ENCODE measurements at places on chromosomes 5 and 9.

DNA sequence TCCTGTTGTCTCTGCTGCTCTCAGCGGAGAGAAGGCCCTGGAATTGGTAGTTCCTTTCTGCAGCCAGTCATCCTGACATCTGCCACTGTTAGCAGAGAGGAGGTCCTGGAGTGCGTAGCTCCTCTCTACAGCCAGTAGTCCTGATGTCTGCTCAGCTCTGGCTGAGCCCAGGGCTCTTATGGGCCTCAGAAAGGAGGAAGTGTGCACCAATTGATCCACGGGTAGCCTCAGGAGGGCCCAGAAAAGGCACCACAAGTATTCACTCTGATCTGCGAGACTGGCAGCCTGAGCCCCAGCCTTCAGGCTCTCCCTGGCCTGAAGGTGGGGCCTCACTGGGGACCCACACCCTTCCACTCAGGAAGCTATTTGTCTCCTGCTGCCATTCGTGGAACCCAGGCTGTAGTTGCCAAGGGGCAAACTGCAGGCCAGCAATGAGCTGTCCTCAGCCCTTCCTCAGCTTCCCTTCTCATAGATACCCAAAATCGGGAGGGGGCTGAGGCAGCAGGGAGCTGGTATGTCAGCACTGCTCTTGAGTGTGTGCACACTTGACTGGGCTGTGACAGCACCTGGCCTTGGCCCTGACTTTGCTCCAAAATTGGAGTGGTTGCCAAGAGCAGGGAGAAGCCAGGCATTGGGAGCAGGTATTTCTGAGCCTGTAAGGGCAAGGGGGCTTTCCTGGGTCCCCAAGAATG lies 1049.5 kb upstream of the ACO1 start:
- no peak for DNase-seq

DNA sequence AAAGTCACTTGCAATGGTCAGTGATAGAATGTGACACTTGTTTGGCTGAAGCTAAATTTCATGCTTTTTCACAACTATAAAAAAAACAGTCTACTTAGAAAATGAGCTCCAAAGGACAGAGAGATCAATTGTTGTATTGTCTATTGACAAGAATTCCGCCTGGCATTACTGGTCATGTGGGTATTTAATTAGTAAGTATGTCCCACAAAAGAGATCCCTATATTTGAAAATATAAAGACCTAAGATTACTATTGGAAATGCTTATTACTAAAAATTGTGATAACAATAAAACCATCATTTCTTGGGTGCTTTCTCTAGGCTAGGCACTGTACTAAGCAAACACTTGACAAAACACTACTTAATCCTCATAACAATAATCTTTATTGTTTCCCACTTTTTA lies 745.2 kb upstream of the C9orf72 start:
- no peak for DNase-seq

- DNase-seq = no peak
Measured at GRCh38 chr5:43497311-43498104, 13.8 kb upstream of the TMEM267 start.

DNA sequence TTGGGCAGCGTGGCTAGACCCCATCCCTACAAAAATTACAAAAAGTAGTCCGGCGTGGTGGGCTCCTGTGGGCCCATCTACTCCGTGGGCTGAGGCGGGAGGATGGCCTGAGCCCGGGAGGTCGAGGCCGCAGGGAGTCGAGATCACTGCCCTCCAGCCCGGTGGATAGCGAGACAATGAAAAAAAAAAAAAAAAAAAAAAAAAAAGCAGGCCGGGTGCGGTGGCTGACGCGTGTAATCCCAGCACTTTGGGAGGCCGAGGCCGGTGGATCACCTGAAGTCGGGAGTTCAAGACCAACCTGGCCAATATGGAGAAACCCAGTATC lies 110.5 kb upstream of the LPCAT1 start:
- no peak for DNase-seq

DNA sequence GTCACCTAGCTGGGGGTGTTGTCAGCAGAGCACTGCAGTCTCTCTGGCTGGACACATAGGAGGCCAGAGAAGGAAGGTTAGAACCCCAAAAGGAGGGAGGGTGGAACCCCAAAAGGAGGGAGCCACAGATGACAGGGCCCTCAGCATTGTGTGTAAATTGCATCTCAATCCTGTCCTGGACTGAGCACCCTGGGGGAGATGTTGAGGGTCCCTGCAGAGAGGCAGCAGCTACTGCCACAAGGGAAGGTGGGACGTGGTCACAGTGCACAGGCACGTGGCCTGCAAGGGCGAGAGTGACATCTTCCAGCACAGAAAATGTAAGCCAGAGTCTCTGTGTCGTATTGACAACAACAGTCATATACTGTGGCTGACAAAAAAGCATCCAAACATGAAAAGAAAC lies 36.5 kb upstream of the CEP72 start:
- no peak for DNase-seq

DNA sequence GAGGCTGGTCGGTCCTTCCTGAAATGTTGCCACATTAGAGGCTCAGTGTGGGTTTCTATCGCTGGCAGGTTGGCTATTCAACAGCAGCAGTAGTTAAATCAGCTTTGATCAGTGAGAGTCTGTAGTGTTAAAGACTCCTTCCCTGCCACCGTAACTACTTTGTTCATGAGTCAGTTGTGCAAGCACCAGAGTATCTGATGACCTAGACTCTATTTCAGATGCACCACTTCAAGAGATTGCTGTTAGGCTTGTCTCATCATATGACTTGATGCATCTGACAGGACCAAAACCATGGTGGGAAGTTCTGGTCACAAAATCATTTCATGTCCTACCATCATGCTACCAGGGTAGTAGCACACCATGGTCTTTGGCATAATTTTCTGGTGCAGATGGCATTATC lies 482.7 kb upstream of the MPDZ start:
- DNase-seq = no peak

GRCh38 chr5:88256872-88257271 lies 11.8 kb downstream of the TMEM161B start:
- no peak for DNase-seq

DNA sequence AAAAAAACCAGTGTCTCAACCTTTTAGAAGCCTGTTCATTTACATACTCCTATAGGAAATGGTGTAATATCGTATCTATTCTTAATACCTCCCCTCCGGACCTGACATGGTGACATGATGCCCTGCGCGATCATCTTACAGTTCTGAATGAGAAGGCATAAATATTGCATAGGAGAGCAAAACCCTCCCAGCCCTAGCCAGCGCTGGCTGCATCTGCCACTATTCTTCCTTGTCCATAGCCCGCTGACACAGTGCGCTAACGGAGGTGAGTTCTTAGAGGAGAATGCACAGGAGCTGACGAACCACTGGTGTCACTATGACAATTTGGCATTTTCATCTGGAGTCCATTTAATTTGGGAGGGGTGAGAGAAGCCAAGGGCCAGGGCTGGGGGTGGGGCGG lies 290.1 kb downstream of the EFNA5 start:
- DNase-seq = no peak

DNA sequence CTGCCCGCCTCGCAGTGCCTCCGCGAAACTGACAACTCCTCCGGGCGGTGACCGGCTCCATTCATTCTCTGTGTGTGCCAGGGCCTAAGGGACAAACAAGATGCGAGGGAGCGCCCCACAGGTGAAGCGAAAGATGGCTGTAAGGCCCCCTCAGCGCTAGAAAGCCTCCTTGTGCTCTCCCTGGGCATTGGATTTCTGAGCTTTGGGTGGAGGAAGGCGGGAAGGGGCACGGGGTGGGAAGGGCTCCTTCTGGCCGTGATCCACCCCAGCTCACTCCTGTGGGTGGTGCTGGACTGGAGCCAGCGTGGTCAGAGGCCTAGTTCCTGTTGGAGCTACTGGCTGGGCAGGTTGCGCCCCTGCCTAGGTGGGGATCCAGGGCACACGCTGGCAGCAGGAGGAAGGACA lies 943 bp downstream of the GALNT12 start:
- DNase-seq = no peak

DNA sequence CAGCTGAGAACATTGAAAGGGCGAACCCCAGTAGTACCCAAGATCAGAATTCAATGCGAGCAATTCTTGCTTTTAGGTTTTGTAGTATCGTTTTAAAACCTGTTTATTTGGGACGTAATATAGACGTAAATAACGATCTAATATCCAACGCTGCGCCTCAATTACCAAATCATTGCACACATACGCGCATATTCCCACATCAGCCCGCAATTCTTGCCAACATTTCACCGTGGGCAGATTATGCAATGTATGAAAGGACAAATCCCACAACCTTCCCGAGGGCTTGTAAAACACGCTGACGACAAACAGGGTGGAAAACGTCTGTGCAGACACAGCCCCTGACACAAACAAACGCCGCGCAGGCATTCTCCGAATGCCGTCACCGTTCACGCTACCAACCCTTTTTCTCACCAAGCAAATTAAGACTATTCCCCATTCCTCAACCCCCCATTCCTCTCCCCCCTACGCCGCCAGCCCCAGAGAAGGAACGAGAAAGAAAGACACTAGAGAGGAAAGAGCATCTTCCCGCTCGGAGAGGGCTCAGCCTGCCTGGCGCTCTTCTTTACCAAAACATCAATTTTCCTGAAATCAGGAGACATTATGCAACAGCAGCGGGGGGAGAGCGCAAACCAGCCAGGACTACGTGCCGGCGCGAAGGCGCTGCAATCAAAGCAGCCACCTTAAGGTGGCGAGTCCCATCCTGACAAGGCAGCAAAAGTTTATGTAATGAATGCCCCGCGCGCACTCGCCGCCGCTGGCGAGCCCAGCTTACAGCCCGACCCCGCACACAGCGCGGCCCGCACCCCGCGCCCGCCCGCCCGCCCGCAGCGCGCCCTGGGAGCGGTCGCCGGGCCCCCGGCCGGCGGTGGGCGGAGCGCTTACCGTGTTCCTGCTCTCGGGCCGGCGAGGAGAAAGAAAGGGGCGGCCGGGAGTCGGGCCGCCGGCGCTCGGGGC lies 597 bp downstream of the NFIL3 start:
- peak; percentile 51 for DNase-seq

DNA sequence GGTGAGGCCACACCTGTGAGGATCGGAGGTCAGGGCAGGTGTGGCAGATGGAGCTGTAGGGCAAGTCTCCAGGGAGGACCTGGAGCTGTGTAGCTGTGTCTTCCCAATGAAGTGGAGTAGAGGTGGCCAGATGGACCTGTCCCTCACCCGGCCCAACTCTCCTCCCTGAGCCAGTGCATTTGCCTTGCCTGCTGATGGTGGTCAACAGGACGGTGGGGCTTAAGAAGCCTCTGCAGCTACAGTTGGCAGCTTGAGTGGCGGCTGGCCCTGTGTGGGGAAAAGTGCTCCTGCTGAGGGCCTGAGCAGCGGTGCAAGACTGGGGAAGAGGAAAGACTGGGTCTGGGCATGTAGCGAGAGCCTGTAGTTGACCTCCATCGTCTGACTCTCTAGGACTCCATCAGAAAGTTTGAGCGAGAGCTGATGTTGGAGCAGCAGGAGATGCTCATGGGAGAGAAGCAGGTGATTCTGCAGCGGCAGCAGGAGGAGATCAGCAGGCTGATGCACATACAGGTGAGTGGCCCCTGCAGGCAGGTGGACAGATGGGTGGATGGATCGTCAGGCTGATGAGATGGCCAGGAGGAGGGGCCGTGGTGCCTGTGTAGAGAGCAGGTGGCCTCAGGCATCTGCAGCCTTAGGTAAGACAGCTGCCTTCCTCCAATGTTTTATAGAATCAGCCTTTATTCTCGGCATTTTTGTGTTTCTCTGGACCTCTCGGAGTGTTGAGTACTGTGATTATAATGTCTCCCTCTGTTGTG lies 24.9 kb downstream of the PITX1 start:
- DNase-seq = no peak

DNA sequence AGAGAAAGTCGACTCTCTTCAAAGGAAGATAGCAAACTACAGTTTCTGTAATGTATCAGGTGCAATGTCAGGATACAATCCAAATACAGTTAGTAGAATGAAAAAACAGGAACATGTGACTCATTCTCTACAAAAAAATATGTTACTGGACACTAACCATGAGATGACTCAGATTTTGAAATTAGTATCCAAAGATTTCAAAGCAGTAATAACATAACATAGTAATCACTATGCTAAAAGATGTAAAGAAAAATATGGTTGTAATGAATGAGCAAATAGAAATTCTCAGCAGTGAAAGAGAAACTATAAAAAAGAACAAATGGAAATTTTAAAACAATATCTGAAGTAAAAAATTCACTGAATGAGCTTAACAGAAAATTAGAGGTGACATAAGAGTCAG lies 42.3 kb downstream of the SHOC1 start:
- no peak for DNase-seq

GRCh38 chr5:119287547-119288111 lies 68.2 kb upstream of the TNFAIP8 start:
- DNase-seq = no peak

GRCh38 chr5:68048516-68048915 lies 167.0 kb upstream of the PIK3R1 start:
- no peak for DNase-seq

GRCh38 chr9:34659592-34660253 lies 2.7 kb downstream of the CCL27 start:
- peak; percentile 48 for DNase-seq

DNA sequence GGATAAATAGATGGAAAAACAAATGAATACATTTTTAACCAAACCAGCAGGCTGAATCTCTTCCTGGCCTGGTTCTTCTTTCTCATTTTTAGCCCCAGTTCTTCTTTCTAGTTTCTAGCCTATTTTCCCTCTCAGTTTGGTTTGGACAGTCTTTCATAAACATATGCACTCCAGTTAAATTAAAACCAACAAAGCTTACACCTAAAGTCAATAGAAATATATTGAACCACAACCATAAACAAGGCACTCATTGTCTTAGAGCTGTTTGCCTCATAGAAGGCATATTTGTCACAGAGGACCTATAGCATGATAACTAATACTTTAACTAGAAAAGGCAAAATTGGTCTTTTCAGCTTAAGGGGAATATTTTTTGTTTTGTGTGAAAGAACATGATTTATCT lies 638.3 kb downstream of the NR2F1-AS1 start:
- DNase-seq = no peak

GRCh38 chr9:38058452-38059232 lies 10.4 kb downstream of the SHB start:
- no peak for DNase-seq

DNA sequence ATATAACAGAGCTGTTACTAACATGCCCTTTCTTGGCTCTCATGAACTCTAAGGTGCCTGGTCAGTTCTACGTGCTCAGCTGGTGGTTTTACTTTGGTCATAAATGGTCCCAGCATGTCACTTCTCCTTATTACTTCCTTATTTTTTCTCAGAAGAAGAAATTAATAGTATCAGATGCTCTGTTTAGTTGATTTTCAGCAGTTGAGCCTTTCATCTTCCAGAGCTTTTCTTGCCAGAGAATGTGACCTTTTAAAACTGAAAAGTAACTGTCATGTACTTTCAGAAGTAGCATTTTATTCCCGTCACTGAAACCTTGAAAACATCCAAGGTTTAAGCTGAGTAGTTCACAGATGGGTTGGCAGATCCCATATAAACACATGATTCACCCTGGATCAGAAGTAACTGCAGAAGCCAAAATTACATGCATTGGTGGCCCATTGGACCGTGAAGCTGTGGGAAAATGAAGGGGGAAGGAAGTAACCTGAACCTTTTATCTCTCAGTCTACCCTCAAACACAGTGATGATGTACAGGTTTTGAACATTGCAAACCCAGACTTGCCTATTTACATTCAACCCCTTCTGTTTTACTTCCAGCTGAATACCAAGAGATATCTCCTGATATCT lies 50.5 kb downstream of the HACD4 start:
- peak; percentile 31 for DNase-seq
